ENCODE measurements at places on chromosomes 3 and 15.

DNA sequence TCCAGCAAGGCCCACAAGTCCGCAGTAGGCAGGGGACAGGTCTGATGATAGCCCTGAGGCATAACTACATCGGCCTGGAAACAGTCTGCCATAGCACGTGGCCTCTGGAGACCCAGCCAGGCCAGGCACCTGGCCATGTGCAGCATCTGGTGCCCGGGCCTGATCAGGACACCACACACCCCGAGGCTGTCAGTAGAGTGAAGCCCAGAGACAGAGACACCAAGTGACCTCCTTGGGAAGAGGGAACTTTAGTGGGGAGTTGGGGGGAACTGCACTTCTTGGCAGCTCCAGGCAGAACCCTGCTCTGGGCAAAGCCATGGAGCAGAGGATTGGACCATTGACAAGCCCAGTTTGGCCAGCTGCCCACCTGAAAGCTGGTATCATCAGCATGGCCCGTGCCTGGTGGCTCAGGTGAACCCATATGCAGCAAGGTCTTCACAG lies 1.2 kb downstream of the SHISA5 start:
- no peak for DNase-seq

DNA sequence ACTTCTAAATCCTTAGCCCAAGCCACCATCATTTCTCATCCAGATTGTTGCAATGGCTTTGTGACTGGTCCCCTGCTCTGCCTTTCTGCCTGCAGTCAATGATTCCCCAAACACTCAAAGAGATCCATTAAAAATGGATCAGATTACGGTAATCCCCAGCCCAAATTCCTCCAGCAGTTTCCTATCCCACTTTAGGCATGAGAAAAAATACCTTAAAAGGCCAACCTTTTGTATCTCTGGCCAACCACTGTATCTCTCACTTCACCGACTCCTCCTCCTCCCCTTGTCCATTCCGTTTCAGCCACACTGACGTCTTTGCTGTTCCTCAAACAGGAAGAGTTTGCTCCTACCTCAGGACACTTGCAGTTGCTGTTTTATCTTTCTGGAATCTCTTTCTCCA lies 20.9 kb upstream of the IL1RAP start:
- DNase-seq = no peak

GRCh38 chr15:59360896-59361295 lies 11.8 kb downstream of the MYO1E start:
- DNase-seq = no peak

DNA sequence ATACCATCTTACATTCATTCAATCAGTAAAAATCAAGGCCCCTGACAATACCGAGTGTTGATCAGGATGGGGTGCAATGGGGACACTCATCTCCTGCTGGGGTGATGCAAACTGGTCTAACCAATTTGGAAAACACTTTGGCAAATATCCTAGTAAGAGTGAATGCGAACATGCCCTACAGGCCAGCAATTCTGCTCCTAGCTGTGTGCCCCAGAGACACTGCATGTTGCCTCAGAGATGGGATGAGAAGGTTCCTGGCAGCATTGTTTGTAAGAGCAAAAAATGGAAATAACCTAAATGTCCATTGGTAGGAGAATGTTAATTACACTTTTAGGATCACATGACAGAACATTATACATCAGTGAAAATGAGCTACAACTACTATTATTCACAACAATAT lies 4.7 kb downstream of the LINGO1 start:
- no peak for DNase-seq

- DNase-seq = no peak
Measured at GRCh38 chr3:140050396-140050795, 115.4 kb downstream of the CLSTN2 start.

- no peak for DNase-seq
Measured at GRCh38 chr3:137988152-137988551, 21.8 kb upstream of the CLDN18 start.

- DNase-seq = no peak
Measured at GRCh38 chr15:92733934-92734521, 78.5 kb upstream of the FAM174B start.

DNA sequence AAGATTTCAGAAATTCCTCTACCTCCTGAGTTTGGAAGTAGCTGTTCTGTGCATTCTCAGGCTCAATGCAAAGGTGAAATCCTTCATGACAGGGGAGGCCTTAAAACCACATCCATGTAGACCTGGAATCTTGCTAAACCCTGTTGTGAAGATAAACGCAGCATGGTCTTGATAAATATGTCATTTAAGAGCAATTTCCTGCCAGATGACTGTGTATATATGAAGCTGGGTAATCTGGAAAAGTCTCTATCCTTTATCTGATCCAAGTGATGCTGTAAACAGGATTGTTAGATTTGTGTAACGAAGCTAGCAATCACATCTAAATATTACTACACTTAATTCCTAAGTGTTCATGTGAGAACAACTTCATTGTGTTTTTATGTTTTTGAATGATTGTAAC lies 9.1 kb downstream of the MCTP2 start:
- DNase-seq = no peak

DNA sequence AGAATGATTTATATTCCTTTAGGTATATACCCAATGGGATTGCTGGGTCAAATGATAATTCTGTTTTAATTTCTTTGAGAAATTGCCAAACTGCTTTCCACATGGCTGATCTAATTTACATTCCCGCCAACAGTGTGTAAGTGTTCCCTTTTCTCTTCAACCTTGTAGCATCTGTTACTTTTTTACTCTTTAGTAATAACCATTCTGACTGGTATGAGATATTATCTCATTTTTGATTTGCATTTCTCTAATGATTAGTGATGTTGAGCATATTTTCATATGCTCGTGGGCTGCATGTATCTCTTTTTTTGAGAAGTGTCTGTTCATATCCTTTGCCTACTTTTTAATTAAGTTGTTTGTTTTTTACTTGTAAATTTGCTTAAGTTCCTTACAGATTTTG lies 1264.2 kb downstream of the OTOL1 start:
- DNase-seq = no peak

DNA sequence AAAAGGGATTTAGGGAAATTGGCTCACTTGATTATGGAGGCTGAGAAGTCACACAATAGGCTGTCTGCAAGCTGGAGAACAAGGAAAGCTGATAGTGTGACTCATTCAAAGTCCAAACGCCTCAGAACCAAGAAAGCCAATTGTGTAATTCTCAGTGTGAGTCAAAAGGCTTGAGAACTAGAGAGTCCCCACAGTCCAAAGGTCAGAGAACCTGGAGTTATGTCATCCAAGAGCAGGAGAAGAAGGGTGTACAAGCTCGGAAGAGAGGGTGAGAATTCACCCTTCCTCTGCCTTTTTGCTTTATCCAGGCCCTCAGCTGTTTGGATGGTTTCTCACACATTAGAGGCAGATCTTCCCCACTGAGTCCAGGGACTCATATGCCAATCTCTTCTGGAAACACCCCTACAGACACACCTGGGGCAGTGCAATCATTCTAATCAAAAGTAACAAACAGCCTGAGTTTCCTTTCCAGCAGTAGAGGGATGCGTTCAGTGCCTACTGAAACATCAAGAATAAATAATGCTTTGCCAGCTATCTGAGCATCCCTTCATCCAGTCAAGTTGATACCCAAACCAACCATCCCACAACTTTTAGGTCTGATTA lies 271.5 kb downstream of the SATB1 start:
- DNase-seq = no peak

DNA sequence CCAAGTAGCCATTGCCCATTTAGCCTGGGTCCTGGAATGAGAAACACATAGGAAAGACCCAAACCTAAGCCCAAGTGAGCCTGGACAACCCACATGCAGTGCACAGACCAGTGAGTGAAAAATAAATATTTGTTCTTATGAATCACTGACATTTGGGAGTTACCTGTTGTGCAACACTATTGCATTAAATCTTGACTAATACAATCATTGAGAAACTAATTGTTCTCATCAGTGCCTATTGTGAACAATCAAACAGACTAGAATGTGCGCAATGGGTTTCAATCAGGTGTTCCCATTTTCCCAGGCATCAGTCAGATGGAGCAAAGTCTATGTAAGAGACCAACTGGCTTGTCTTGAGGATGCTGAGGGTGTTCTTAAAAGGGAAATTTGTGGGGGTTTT lies 54.7 kb upstream of the CNOT10 start:
- no peak for DNase-seq

GRCh38 chr3:61155701-61156292 lies 95.5 kb downstream of the FHIT start:
- no peak for DNase-seq

DNA sequence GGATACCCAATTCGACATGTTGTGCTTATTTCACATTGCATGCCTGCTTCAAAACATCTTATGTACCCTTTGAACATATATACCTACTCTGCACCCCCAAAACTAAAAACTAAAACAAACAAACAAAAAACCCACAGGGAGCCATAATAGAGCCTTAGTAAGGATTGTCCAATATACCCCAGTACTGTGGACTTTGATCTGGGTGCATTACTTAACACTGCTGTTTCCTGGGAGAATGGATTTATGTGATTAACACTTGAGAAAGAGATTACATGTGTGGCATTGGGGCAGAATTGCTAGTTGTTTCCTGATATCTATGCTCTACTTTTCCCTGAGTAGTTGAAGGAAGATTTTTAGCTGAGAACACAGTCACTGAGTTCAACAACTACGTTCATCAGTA lies 583.4 kb upstream of the ROBO1 start:
- DNase-seq = no peak

GRCh38 chr15:39795486-39795885 lies 12.8 kb upstream of the FSIP1 start:
- no peak for DNase-seq

- DNase-seq = no peak
Measured at GRCh38 chr15:64915518-64916227, 4.0 kb downstream of the ANKDD1A start.
